Immature natural killer cell (primary cell): ENCODE measurements at places on chromosomes 12 and 14.

- H3K36me3 ChIP-seq, result no peaks in the 10 kb centered on the region
- H3K27ac ChIP-seq, result no peak overlapping the region
- no peak overlapping the region for H3K4me3 ChIP-seq
- no peaks in the 10 kb centered on the region for H3K27me3 ChIP-seq
- no peak for DNase-seq
Measured at GRCh38 chr12:6883252-6883651, 10.1 kb upstream of the SPSB2 start.

DNA sequence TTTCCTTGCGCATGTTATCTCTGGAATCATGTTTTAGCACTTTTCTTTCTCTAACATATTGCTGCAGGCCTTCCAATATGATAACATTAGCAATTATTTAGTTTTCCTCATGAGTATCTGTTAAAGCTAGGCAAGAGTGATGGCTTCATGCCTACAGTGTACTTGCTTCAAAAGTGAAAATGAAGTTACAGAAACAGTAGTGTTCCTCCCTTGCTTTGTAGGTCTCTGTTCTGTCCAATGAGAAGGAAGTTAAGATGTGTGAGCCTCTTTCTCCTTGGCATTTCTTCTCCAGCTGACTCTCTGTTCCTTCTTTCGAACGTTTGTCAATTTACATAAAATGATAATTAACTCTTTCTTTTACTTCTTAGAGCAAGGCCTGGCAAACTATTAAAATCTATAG is 22.2 kb downstream of the LRRIQ1 start:
- no peaks in the 10 kb centered on the region for H3K36me3 ChIP-seq
- no peak overlapping the region for H3K4me3 ChIP-seq
- H3K27me3 ChIP-seq, result no peaks in the 10 kb centered on the region
- H3K27ac ChIP-seq, result no peak overlapping the region
- no peaks in the 10 kb centered on the region for H3K4me1 ChIP-seq

- no peak overlapping the region for H3K27ac ChIP-seq
- DNase-seq, result no peak
- H3K27me3 ChIP-seq, result peaks cover 2% of the 10 kb centered on the region
- H3K4me1 ChIP-seq, result no peaks in the 10 kb centered on the region
- H3K4me3 ChIP-seq, result no peak overlapping the region
Measured at GRCh38 chr12:67721248-67721647, 72.7 kb downstream of the DYRK2 start.

DNA sequence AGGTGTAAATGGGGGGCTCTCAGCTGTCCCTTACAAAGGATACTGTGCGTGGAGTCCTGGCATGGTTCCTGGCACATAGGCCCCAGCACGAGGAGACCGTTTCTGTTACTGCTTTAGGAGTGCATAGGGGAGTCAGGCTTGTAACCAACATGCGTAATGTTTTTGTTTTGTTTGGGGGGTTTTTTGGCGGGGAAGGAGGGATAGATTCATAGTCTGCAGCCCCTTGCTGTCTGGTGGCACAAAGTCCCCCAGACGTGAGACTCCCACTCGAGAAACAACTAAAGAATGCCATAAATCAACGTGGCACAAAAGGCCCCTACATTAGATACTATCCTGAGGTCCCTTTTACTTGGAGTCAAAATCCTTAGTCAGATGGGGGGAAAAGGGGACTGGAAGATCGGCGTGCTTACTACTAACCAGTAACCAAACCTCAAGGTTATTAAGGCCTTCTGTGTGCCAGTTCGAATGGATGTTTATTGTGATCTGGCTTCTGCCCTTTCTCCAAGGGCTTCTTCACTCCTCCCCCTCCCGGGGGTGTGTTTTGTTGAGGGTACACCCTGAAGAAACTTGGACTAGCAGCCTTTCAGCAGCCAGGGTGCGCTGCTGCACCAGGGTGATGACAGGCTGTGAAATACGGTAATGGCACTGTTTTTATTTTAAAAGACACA is 874 bp downstream of the ISCU start:
- H3K4me1 ChIP-seq, result peaks cover 51% of the 10 kb centered on the region
- H3K27me3 ChIP-seq, result peaks cover 11% of the 10 kb centered on the region
- H3K36me3 ChIP-seq, result peaks cover 24% of the 10 kb centered on the region
- peak; percentile 78 for DNase-seq
- peak overlapping the region; percentile 100 for H3K4me3 ChIP-seq

GRCh38 chr14:81727218-81727617 is 193.6 kb upstream of the SEL1L start:
- no peak overlapping the region for H3K4me3 ChIP-seq
- no peaks in the 10 kb centered on the region for H3K4me1 ChIP-seq
- no peaks in the 10 kb centered on the region for H3K36me3 ChIP-seq
- DNase-seq, result no peak
- H3K27ac ChIP-seq, result no peak overlapping the region

- H3K36me3 ChIP-seq, result no peaks in the 10 kb centered on the region
- H3K4me3 ChIP-seq, result no peak overlapping the region
- H3K4me1 ChIP-seq, result no peaks in the 10 kb centered on the region
- no peak overlapping the region for H3K27ac ChIP-seq
Measured at GRCh38 chr12:43241986-43242385, 310.0 kb downstream of the ADAMTS20 start.

DNA sequence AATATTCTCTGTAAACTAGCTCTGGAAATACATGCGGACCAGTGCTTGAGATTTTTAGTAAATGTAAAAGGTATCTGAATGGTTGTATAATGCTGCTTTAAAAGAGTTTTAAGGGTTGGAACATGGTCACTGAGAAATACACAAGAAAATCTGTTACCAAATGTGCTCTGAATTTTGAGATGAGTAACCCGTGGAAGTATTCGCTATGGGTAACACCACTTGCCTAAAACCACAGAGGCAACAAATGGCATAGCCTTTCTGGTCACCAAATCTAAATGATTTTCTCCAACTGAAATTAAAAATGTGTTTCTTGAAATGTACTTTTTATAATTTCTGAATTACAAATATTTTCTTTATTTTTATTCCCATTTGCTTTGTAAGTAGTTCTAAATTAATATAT is 745.7 kb downstream of the DIO2 start:
- H3K27ac ChIP-seq, result no peak overlapping the region
- H3K4me1 ChIP-seq, result no peaks in the 10 kb centered on the region
- no peaks in the 10 kb centered on the region for H3K36me3 ChIP-seq
- no peaks in the 10 kb centered on the region for H3K27me3 ChIP-seq
- DNase-seq, result no peak
- H3K4me3 ChIP-seq, result no peak overlapping the region
